SW 1271 (cell line): ENCODE measurements at places on chromosomes 7 and 10.

- DNase-seq = no peak
Observed at GRCh38 chr7:96418581-96418980, 96.7 kb upstream of the SLC25A13 start.

GRCh38 chr10:29877793-29878491, 181.4 kb downstream of the JCAD start:
- DNase-seq = no peak

- no peak for DNase-seq
Observed at GRCh38 chr7:43377196-43377960, 205.5 kb upstream of the STK17A start.

- DNase-seq = no peak
Observed at GRCh38 chr10:101290881-101291280, 61.6 kb upstream of the LBX1 start.

GRCh38 chr10:114042895-114043531, 653 bp upstream of the ADRB1 start:
- DNase-seq = peak; percentile 17

GRCh38 chr10:63630085-63630930, 109.1 kb downstream of the REEP3 start:
- peak; percentile 77 for DNase-seq

DNA sequence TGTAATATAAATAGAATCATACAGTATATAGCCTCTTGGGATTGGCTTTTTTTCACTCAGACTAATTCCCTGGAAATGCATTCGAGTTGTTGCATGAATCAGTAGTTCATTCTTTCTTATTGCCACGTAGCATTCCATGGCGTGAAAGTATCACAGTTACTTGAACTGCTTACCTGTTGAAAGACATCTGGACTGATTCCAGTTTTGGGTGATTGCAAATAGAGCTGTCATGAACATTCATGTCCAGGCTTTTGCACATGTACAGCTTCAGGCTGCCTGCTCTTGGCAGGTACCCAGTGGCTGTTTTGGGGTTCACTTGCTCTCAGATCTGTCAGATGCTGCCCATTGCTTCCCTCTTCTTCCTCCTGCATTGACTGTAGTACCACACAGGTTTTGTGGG, 54.9 kb downstream of the LRGUK start:
- DNase-seq = no peak

DNA sequence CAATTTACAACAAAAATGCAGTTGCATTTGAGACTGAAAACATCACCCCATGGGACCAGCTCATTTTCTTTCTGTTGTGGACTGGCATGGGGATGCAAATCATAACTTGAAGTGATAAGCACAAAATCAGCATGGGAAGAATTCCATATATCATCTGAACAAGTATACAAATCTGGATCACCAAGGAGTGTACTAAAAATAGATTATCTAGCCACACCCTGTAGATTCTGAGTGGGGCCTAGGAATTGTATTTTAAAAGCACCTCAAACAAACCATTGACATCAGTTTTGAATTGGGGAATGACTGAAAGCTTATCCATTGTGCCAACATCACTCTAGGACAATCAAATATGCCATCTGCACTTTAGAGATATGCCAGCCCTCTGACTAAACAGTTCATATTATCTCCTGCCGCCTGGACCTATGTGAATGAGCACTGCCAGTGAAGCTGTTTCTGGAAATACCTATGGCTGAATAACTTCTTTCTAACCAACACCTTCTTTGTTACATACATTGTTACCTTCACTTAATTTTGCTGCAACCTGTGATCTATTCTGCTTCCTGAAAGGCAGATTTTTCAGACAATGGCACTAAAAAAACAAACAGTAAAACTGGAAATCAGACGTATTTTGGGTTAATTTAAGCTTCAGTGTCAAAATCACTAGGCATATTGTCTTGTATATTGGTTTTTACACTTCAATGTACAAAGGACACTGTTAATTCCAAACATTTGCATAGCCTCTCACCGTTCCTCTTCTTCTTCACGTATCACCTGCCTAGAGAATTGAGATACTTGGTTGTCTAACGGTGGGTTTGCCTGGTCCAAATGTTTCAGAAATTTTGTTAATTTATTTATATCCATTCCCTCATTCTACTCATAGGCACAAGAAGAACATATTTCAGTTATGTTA, 42.4 kb upstream of the HGF start:
- DNase-seq = no peak

GRCh38 chr10:7475939-7476338, 65.1 kb upstream of the SFMBT2 start:
- no peak for DNase-seq

- DNase-seq = no peak
Observed at GRCh38 chr7:88306590-88307048, at the start of gene STEAP4. Gene STEAP4, minus strand, starts transcription at chr7:88306894. Its CDS starts 22,625 bp downstream, at chr7:88284269.

- DNase-seq = no peak
Observed at GRCh38 chr10:70974351-70974901, 86.1 kb upstream of the PCBD1 start.

DNA sequence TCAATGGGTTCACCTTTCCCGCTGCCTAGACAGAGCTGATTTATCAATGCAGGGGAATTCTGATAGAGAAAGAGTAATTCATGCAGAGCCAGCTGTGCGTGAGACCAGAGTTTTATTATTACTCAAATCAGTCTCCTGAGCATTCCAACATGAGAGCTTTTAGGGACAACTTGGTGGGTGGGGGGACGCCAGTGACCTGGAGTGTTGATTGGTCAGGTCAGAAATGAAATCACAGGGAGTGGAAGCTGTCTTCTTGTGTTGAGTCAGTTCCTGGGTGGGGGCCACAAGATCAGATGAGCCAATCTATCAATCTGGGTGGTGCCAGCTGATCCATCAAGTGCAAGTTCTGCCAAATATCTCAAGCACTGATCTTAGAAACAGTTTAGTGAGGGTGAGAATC, 99.0 kb upstream of the CAV2 start:
- DNase-seq = no peak

GRCh38 chr10:20888620-20889330, 8.3 kb downstream of the NEBL start:
- no peak for DNase-seq

GRCh38 chr7:9120331-9120730, 686.9 kb downstream of the NXPH1 start:
- DNase-seq = no peak

- DNase-seq = no peak
Observed at GRCh38 chr10:113139699-113140098, 189.7 kb downstream of the TCF7L2 start.

- no peak for DNase-seq
Observed at GRCh38 chr10:113436851-113437250, 116.0 kb upstream of the HABP2 start.

- DNase-seq = no peak
Observed at GRCh38 chr10:71708301-71708703, 11.3 kb downstream of the C10orf105 start.

- no peak for DNase-seq
Observed at GRCh38 chr7:157518514-157519175, 181.8 kb downstream of the DNAJB6 start.

DNA sequence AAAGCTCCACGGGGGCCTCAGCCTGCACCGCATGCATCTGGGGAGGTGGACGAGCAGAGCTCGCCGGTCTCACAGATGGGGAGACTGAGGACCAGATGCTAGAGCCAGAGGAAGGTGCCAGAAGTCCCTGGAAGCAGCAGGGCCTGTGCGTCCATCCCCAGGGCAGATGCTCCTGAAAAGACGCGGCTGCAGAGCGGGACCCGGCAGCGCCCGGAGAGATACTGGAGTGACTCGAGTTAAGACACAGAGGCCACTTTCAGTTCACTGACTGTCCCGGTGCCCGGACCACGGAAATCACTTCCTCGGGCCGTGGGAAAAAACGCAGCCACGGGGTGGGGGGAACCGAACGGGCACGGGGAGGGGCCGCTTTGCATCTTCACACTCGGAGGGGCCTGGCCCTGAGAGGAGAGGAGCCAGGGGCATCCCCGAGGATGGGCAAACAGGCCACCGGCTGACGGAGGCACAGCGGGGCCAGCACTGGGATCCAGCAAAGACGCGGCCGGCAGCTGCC, 85.4 kb downstream of the FOXL3 start:
- no peak for DNase-seq

GRCh38 chr7:30183749-30184369, 49.1 kb downstream of the MTURN start:
- no peak for DNase-seq

- no peak for DNase-seq
Observed at GRCh38 chr10:53477313-53477675, 704.7 kb upstream of the MBL2 start.

DNA sequence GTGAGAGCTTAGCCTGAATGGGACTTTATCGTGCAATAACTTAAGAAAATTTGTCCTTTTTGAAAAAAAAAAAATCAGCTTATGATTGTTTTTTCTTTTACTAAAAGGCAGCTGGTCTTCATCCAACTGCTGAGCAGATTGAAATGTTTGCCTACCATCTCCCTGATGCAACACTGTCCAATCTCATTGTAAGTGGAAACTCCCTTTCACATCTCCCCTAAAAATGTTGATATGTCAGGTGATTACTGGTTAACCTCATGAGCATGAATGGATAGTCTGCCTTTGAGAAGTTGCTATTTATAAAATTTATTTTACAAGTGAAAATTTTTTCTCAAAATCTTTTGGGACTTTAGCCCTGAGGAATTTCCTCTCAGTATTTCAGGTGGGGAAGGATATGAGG, 17.8 kb upstream of the HKDC1 start:
- DNase-seq = no peak

DNA sequence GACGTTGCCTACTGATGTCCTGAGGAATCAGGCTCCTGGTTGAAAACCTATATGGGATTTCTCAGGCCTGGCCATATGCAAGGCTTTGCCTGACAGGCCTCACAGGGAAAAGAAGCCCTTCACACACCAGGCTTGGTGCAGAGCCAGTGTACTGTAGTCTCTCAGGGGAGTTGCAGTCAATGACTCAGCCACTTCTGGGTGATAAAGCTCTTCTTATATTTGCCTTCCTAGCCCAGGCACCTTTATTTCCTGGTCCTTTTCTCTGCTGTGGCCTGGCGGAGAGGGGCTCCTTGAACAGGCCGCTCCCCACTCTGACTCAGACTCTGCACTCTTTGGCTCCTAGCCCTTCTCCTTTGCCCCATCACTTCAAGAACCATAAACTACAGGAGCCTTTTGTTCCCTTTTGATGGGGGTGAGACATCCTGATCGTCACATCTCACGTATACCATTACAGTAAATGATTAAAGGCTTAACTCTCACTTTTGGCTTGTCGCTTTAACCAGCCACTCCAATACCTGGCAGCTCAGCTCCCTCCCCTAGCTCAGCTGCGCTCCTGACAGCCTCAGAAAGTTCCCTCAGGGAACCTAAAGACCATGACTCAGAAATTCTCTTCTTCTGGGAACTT, 33.5 kb downstream of the DPY19L1 start:
- DNase-seq = peak; percentile 20

DNA sequence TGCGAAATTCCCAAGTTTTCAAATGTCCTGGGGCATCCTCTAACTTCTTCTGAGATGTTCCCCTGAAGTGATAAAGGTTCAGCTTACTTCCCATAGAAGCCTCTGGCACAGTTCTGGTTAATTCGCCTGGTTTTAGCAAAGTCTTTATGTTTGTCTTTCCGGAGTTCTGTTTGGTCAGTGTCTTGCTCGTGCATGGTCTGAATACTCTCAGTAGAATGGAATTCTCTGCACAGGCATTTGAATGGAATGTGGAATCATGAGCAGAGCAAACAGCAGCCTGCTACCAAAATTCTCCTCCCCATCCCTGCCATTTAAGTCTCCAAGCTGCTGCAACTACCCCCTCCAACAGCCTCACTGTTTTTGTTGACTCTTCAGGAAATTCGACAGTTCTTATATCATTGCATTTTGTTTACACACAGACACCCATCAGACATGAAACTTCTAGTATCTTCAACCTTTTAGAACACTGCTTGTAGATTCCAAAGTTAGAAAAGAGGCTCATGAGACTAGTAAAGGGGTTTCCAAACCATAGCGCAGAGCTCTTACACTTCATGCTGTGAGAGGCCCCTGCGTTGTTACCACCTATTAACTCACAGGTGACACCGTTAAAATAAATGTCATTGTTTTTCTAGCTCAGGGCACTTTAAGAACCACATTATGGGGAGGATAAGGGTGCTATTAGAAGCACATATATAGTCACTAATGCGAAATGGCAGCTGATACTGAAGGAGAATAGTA, 129.7 kb downstream of the PLCE1 start:
- DNase-seq = no peak

GRCh38 chr7:65974191-65974801, 7.7 kb downstream of the GUSB start:
- no peak for DNase-seq

DNA sequence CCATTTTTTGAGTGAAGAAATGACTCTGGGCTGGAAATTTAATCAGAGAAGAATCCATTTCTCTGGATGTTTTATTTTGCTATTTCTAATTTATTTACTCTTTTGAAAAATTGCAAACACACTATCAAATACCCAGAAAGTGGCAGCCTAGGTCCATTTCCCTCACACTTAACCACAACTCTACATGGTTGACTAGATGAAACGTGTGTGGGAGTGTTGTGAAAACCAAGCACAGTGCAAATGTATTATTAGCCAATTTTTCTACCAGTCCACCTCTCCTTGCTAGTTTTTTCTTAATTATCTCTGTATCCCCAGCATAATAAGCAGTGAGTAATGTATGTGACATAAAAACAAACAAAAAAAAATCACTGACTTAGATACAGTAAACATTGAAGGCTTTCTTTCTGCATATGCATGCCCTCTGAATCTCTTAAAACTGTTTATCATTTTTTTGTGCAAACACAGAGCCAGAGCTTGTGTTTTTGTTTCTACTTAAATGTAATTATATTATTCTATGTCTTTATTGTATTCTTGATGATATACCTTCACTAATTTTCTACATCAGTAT, 30.9 kb downstream of the SCIN start:
- DNase-seq = no peak

DNA sequence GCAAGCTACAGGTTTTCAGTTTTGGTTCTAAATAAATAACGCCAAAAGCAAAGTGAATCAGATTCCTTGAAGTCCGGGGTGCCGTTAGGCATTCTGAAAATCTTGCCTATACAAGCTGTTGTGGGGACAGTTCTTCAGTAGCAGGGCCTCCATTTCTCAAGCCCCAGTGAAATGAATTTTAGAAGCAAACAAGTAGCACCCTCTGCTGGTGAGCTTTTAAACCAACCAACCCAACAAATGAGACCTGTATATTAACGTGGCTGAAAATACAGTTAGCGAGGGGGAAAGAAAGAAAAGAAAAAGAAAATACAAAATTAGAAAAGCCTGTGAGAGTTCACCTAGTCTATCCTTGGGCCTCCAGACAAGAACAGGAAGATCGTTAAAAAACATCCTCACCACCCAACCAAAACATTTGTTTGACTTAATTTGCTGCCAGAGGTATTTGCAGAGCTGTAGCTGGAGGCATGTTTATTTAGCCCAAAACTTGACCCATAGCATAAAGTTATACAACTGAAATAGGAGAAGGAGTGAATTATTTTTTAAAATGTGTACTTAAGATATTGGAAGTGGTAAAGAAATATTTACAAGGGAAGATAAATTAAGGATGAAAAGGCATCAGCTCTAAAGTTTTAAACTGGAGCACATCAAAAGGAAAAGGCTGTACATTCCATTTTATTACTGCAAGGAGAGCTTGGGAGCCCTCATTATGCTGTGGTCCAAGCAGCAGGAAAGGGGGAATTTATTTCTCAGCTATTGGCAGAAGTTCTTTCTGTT, 98.9 kb downstream of the DYNC1I1 start:
- peak; percentile 21 for DNase-seq
